ENCODE measurements at places on chromosomes 5 and 9.

DNA sequence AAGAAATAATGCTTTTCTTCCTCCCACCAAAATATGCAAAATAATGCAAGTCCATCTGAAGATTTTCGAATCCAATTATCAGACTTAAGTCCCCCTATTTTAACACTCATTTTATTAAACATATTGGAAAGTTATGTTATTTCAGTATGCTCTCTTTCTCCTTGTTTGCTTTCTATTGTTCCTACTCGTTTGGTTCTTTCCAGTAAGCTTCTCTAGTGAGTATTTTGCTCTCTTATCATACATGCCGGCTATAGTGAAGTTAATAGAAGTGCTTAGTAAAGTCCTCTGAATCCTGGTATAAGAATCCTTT, 517 bp downstream of the ALDH1A1 start:
- no peak for DNase-seq

DNA sequence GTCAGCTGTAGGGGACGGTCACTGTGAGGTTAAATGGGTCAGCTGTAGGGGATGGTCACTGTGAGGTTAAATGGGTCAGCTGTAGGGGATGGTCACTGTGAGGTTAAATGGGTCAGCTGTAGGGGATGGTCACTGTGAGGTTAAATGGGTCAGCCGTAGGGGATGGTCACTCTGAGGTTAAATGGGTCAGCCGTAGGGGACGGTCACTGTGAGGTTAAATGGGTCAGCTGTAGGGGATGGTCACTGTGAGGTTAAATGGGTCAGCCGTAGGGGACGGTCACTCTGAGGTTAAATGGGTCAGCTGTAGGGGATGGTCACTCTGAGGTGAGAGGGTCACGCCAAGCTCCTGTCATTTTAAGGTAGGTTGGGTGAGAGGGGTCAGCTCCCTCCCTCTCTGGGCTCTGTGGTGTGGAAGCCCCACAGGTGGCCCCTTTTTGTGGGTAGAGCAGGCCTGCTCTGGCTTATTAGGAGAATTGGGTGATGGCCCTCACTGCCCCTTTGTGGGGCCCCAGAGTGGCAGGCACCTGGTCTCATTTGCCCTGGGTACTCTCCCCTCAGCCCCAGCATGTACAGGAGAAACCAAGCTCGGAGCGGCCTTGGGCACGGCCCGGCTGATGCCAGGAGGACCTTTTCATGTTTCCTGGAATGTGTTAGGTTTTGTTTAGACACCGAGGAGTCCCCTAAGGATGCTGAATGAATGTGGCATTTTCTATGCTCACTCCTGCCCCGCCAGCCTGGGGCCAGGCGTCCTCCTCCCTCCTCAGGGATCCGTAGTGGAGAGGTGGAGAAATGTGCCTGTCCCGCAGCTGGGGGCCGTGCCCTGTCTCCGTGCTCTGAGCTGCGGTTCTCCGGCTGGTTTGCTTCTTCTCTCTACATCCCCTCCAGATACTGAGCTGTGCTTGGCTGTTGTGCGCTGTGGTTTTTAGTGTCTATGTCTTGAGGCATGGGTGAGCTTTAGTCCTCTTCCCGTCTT, 31.4 kb downstream of the AHRR start:
- DNase-seq = no peak

GRCh38 chr9:134590240-134591081, 51.1 kb upstream of the COL5A1 start:
- peak; percentile 45 for DNase-seq

DNA sequence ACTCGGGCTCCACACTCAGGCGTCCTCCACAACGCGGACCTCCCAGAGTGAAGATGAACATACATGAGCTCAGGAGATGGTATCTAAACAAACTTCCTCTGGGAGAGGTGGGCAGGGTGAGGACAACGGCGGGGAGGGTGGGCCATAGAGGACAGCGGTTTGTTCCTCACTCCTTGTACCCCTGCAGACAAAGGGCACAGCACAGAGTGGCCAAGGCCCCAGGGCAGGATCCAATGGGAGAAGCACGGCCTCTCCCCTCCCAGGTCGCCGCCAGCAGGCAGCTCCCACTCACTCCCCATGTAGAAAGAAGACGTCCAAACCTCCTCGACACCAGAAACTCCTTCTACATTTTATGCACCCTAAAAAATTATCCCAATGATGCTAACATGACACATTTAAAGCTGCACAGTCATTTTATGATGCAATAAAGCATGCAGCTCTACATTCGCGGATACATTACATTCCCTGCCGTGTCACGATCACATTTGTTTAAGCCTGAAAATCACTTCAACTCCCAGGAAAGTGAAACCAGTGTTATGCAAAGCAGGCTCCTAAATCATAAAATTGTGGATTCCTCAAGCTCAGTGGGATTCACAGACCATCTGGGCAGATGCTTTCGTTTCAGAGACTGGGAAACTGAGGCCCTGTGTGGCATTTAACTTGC, 87.5 kb upstream of the SARDH start:
- peak; percentile 51 for DNase-seq

- DNase-seq = peak; percentile 29
These were observed 605.4 kb downstream of the TLE1 start for GRCh38 chr9:81083854-81084512.

DNA sequence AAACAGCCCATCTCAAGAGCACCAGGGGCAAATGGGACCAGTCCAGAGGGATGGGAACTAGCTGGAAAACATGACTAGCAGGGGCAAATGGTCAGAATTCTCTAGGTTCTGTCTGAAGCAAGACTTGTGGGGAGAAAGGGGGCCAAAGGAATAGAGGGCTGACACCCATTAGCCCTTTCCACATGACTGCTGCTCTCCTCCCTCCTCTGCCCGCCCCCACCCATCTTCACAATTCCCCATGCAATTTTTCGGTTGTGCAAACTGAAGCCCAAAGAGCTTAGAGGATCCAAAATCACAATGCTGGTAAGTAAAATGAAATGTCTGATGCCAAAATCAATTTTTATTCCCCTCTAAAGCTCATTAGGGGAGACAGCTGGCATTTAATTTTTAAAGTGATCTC, 207.1 kb downstream of the DCP2 start:
- no peak for DNase-seq

DNA sequence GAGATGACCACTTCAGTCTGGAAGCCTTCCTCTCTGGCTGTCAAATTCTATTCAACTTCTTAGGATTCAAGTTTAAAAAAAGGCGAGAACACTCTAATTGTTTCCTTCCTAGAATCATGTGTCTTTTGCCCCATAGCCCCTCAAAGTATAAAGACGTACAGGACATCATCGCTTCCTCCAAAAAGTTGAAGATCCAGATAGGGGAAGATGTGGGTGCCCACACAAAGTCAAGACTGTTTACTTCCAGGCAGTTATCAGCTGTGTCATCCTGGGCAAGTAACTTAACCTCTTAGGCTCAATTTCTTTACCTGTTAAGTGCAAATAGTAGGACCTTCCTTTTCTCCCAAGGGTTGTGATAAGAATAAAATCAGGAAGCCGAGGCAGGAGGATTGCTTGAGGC, 40.1 kb downstream of the PPARGC1B start:
- DNase-seq = no peak

- peak; percentile 100 for DNase-seq
These were observed 32.4 kb downstream of the PCDHGC5 start for GRCh38 chr5:141521244-141521781.

GRCh38 chr9:121675969-121676822, 24.8 kb downstream of the DAB2IP start:
- no peak for DNase-seq

- no peak for DNase-seq
These were observed 8.1 kb downstream of the UBQLN1 start for GRCh38 chr9:83699615-83700014.

- DNase-seq = no peak
These were observed 38.5 kb upstream of the STX17 start for GRCh38 chr9:99867968-99868367.

- DNase-seq = no peak
These were observed 72.4 kb upstream of the PHYKPL start for GRCh38 chr5:178304761-178305645.

DNA sequence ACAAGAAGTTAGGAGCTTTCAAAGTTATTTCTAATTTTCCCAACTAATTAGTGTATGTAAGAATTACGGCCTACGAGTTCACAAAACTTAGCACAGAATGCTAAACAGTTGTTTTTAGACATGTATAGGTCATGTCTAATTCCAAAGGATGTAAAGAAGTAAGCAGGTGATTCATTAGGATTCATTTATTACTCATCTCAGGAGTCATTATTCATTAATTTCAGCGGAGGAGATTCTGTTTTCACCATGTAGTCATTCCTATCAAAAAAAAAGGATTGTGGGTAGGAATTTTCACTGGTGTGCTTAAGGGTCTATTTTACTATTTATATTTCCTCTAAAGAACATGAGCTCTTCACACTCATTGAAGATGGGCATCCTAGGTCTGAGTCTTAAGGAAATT, 532.2 kb downstream of the ACTL7B start:
- DNase-seq = no peak
